Stimulated activated CD8-positive, alpha-beta memory T cell treated with anti-CD3 and anti-CD28 coated beads, Interleukin-15, amount 100 ng/mL, for 24 hours (primary cell): ENCODE measurements at places on chromosomes 5 and 9.

GRCh38 chr5:6545770-6546690 is 86.8 kb downstream of the NSUN2 start:
- no peak for DNase-seq

DNA sequence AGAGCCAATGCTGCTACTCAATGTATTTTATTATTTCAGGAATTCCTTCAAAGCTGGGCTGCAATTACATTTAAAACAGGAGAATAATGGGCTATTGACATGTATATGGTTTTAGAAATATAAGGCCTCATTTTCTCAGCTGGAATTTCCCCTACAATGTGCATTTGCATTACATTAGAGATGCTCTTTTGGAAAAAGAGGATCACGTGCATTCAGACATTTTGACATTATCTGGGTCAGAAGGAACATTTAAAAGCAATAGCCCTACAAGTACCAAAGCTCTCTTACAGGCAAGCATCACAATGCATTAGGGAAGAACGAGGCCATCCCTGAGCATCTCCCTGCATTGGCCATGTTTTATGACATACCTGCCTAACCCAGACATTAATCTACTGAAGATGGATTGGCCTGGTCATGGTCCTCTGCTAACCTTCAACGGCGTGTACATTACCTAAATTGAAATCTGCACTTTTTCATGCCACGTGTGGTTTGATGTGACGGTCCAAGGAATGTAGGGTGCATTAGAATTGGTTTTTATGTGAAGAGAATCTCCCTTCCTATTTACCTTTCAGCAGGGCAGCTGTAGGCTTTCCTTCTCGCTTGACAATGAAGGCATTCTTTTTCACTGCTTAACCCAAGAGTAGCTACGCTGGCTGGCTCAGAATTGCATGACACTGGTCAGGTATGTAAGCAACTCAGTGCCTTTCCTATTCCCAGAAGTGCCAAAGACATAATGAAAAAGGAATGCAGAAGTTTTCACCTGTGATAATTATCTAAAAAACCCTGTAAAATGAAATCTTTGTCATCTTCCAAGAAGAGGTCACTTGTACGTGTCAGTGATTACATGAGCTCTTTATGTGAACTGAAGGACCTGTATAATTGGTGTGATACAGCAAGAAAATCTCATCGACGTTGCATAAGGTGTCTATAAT is 212.3 kb upstream of the MPDZ start:
- no peak for DNase-seq

DNA sequence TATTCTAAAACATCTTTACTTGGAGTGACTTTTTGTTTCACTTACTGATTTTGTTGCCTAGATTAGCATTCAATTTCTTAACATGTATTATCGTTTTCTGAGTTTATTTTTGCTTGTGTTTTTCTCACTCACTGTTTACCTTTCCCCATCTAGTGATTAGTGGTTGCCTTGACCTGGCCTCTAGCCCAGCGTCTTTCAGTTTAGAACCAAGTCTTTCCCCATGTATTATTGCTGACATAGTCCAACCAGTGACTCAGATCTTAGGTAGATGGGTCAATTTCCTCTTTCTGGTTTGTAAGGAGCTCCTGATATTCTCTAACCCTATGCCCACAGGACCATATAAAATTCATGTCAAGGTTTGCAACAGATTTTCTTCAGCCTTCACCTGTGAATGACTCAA is 135.5 kb downstream of the PRR16 start:
- DNase-seq = no peak

DNA sequence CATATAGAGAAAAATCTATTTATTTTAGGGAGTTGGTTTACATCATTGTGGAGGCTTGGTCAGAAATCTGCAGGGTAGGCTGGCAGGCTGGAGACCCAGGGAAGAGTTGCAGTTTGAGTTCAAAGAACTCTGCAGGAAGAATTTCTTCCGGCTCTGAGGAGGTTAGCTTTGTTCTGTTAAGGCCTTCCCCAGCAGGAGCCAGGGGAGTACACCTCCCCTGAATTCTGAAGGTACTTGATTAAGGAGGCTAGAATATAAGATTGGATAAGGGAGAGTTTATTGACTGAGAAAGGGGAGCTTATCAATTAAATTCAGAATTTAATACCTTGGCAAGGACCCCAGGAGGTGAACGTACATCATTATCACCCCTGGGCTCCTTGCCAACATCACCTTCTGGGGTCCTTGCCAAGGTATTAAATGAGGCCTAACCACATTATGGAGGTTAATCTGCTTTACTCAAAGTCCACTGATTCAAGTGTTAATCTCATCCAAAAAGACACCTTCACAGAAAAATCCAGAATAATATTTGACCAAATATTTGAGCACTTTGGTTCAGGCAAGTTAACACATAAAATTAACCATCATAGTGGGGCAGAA is 351.7 kb downstream of the CWC27 start:
- no peak for DNase-seq

DNA sequence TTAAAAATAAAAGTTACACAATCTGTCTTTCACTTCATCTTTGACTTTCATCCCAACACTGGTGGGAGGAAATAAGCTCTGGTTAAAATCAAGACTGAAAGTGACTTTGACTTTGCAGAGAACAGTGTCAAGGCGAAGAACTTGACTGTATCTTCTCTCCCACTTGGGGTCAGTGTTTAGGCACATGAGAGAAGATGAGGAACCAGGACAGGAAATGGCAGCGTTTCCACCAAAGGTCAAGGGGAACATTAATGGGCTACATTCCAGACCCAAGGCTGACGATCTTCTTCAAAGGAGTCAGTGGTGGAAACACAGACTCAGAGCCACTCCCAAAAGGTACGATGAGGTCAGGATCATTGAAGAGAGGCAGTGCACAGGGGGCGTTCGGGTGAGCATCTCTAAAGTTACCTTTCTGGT is 409.5 kb downstream of the ARHGEF28 start:
- no peak for DNase-seq

- DNase-seq = no peak
Measured at GRCh38 chr5:177412603-177413233, 3.4 kb upstream of the F12 start.

GRCh38 chr9:133938753-133939152 is 53.4 kb downstream of the VAV2 start:
- no peak for DNase-seq

DNA sequence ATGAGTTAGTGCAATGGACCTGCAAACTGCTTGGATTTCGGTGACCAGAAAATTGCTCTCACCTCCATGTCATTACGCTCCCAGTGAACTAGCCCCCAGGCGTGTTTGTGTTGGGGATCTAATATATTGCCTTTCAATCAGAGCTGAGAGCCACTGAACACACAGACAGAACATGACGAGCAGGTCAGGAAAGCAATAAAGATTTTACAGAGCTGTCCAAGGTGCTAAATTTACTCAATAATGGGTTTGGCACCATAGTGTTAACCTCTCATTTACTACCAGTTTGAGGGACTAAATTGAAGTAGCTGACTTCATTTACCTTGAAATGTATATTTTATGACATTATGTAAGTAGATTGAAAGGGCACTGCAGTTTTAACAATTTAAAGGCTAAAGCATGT is 383.0 kb downstream of the EBF1 start:
- no peak for DNase-seq

DNA sequence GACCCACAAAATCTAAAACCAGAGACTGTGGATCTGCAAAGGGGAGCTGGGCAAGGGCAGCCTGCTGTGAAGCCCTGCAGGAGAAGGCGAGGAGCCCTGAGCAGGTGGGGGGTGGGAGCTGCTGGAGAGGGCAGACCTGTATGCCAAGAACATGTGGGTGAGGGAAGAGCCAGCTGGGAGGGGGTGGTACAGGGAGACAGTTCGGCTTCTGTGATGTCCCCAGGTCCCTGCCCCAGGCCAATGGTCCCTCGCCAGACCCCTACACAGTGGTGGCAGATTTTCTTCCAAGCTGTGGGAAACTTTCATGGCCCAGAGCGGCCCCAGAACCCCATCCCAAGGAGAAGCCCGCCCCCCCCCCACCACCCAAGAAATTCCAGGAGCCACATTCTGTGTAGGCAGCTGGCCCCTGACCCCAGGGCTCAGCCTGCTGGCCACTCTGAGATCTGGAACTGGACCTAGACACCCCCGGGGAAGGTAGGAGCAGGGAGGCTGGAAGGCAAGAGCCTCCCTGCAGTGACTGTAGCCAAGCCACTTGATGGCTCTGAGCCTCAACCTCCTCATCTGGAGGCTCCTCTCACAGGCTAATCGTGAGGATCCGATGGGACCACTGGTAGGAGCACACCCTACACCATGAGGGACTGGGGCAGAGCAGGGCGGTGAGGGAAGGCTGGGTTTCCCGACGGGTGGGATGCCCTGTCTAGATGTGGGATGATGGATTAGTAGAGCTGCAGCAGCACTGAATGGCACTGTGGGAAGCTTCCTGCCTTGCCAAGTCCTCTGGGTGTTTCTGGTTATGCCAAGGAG is 22.6 kb upstream of the CSF1R start:
- no peak for DNase-seq

DNA sequence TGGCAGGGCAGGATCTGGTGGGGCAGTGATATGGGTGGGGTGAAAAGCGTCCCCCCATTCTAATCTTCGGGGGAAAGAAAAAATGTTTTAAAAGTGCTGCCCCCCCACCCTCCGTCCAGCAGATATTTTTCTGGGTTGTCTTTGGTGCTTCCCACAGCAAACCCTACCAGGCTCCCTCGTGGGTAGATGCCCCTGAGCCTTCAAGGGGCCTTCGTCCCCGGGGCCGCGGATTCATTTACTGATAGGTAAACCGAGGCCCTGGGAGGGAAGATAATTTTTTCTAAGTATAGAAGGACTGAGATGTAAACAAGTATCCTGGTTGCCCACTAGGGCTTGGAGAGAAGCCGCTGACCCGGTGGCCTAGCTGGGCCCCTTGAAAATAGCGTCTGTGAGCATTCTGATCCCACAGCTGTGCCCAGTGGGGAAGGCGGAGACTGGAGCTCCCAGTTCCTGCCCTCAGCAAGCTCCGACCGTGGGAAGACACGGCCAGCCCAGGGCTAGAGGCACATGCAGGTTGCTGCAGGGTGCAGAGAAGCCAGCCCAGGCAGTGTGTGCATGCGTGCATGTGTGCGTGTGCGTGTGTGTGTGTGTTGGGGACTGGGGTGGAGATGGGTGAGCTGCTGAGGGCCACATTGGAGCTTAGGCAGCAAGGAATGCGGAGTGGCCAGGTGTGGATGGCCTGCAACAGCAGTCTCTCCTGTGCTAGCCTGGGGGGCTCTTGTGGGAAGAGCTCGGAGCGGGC is 6.0 kb upstream of the RXRA start:
- no peak for DNase-seq

DNA sequence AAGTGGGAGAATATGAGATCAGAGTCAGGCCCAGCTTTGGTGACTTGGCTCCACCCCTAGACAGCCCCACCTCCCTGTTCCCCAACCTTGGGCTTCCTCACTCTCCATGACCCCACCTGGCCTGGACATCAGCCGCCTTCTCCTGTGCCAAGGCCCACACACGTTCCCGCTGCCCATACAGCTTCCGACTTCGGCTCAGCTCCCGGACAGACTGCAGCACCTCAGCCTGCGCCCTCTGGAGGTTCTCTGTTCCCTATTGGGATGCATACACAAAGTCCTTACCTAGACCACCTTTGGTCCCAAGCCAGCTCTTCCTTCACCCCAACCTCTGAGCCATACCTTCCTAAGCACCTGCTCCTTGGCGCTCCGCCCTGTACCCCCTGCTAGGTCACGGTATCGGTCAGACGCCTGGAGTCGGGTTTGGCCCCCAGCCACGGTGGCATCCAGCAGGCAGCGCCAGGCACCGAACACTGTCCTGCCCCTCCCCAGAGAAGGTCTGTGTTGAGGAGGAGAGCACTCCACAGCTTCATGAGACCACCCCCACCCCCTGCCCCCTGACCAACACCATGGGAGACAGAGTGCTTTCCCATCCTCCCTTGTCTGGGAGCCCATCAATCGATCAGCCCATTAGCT is 2.0 kb downstream of the FCHSD1 start:
- no peak for DNase-seq
